ENCODE measurements at places on chromosomes 2 and 18. TPM values are rescaled to one million over a fixed set of nuclear protein-coding genes. Genes with fewer than 3 reads are reported as not detected.

Gene RASGRP3
- total RNA-seq, result 5.1 TPM

Gene KYNU
- 2.3 TPM for total RNA-seq

Gene MYO3B
- total RNA-seq, result 0.09 TPM

Gene NAT8
- 0.73 TPM for total RNA-seq

DNA sequence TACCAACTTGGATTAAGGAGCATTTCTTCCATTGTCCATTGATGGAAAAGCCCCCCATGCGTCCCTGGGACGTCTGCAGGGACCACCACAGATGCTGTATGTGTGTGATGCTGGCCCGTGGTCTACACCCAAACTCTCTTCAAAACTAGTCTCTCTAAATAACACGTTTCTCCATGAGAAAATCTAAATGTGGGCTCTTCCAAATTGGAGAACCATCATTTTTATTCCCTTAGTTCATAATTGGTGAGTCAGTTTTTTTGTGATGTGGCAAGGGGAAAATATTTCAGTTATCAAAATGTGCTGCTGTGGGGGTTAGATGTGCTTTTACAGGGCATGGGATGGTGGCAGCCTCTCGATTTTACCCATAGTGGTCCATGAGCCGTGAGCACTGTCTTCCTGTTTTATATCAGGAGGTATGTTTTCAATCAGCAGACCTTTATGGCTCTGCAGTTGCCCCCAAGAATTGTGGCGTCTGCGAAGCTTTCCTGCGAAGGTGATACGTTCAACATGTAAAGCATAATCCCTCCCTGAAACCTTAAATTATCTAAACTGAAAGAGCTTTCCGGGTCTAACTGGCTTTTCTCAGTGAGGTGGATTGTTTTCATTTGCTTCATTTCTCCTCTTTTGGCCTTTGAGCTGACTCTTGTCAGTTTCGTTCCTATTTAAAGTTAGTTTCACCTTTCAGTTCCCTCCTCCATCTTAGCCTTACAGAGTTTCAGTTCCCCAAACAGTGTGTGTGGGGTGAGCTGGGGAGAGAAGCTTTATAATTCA, 78.4 kb downstream of the SETBP1 start:
- DNase-seq, result no peak

- DNase-seq, result no peak
These were observed 594.0 kb upstream of the ACVR2A start for GRCh38 chr2:147250652-147251356.

Gene TRIM54
- not detected for total RNA-seq

Gene RBBP8
- total RNA-seq, result 22.7 TPM

DNA sequence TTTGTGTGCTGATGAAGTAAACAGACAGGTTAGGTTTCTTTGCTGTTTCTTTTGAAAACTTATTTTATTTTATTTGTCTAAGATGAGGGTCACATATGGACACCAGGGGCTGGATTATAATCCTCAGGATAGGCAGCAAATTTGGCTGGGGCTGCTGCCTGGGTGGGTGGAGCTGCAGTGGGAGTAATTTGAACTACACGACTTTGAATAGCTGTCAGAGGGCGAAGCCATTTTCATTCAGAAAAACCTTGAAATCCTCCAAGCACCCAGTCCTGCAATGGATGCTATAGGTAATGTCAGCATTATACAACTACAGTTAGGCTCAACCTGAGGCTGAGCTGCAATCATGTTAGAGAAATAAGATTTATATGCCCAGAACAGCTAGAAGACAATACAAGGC, 16.6 kb downstream of the SETBP1 start:
- DNase-seq, result no peak

GRCh38 chr2:90076311-90076710, 1384.8 kb downstream of the RPIA start:
- no peak for DNase-seq

GRCh38 chr2:18546567-18546966, 13.9 kb downstream of the RDH14 start:
- DNase-seq, result no peak

- no peak for DNase-seq
These were observed 60.7 kb downstream of the ANKRD62 start for GRCh38 chr18:12154361-12154760.

All from left colon (tissue), 2 donors.